Upper lobe of right lung (tissue), 1 donor: ENCODE measurements at places on chromosomes 16 and 17.

GRCh38 chr16:58638148-58639036 lies 8.8 kb upstream of the CNOT1 start:
- no peak for DNase-seq

DNA sequence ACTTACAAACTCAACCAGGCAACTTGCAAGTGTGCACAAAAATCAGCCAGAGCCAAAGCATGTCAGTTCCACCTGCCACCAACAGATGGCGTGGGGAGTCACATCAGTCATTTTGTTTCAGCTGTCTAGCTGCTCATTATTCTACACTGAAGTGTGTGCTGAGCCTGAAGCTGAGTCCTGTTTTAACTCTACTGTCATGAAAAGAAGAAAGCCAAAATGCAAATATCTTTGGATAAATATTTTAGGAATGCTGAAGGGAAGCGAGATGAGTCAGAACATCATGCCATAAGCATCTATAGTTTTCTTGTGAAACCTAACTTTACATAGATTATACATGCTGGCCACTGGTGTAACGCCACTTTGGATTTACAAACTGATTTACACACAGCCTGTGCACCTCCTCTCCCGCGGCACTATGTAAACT lies 172.6 kb downstream of the CDK5R1 start:
- peak; percentile 70 for DNase-seq

DNA sequence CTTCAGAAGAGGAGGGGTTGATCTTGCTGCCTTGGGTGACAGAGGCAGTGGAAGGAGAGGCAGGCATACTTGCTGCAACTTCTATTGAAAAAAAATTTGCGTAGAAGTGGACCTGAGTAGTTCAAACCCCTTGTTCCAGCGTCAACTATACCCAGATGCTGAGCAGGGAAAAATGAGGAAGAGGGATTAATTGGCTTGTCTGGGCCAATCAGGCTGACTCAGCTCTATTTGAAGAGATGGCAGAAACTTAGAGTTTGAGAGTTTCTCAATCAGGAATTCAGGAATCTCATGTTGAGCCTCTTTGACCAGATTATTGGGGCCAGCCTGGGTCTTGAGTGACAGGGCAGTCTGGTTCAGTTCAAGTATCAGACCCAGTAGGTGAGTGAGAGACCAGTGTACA lies 17.6 kb downstream of the CASC3 start:
- no peak for DNase-seq

DNA sequence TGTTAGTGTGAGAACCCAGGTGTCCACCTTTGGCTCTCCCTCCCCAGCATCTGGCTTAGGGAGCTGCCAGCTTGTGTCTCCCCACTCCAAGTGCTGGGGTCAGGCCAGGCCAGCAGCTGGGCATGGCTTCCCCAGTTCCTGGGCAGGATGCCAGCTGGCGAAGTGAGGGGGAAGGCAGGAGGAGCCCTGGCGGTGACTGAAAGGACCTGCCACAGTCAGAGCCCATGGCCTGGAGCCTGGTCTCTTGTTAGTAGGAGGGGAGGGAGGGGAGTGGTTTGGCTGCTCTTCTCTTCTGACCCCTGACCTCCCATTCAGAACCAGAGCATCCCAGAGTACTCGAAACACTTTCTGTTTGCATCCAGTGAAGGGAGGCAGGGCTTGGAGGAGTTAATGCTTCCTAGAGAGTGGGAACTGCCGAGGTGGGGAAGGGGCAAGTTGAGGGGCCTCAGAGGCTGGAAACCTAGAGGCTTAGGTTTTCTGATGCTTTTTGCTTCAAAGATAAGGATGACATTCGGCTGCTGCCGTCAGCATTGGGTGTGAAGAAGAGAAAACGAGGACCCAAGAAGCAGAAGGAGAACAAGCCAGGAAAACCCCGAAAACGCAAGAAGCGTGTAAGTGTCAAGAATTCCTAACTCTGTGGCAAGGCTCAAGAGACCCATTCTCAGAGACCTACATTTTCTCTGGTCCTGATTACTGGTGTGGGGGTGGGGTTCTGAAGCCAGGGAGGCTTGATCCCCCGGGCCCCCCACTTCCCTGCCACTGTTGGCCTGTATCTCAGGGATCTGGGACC lies 772 bp downstream of the CHD3 start:
- DNase-seq, result peak; percentile 99

GRCh38 chr17:40864661-40865390 lies 2.2 kb downstream of the KRT12 start:
- no peak for DNase-seq

- peak; percentile 23 for DNase-seq
These were observed 27.0 kb upstream of the MPRIP start for GRCh38 chr17:17015230-17015629.

GRCh38 chr17:20179041-20179440 lies 169.9 kb downstream of the SPECC1 start:
- no peak for DNase-seq

DNA sequence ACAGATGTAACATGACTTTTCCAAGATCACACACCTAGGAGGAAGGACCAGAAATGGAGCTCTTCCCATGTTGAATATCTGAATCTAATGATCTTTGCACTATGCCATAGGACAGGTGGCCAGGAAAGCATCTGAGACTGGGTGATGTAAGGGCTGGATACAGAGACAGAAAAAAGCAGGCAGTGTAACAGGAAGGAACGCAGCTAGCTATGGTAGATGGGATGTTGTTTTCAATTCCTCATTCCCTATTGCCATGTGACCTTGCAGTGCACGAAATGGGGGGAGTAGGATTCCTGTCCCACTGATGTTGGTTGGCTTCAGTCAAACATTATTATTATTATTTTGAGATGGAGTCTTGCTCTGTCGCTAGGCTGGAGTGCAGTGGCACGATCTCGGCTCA lies 3.7 kb upstream of the NPIPB15 start:
- no peak for DNase-seq

DNA sequence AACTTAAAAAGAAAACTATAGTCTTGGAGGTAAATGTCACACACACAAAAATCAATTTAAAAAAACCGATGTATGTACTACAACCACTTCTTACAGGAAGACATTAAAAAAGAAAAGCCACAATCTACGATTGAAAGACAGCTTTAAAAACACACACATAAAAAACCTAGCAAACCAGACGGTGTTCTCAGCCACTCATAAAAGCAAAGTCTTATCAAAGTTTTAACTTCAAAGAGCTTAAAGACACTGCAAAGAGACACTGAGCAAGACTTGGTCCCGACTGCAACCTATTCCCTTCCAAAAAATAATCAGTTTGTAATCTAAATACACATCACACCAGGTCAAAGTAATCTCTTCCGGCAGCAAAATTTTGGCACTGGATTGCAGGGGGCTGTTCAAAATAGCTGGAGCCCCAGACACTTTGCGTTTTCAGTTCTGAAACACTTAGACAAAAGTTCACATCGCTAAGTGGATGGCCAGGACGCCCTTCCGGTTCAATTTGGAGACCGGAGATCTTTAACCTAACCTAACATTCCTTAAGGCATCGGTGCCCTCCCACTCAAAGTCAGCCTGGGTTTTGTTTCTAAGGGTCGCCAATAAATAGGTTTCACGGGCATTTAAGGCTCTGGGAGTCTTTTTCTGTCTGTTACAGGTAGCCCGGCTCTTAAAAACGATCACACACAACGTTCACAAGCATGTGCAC lies 2.6 kb downstream of the ZCCHC14 start:
- DNase-seq, result peak; percentile 32

GRCh38 chr16:13118091-13118490 lies 216.7 kb downstream of the SHISA9 start:
- no peak for DNase-seq

GRCh38 chr17:73697872-73698271 lies 53.6 kb upstream of the SDK2 start:
- no peak for DNase-seq

DNA sequence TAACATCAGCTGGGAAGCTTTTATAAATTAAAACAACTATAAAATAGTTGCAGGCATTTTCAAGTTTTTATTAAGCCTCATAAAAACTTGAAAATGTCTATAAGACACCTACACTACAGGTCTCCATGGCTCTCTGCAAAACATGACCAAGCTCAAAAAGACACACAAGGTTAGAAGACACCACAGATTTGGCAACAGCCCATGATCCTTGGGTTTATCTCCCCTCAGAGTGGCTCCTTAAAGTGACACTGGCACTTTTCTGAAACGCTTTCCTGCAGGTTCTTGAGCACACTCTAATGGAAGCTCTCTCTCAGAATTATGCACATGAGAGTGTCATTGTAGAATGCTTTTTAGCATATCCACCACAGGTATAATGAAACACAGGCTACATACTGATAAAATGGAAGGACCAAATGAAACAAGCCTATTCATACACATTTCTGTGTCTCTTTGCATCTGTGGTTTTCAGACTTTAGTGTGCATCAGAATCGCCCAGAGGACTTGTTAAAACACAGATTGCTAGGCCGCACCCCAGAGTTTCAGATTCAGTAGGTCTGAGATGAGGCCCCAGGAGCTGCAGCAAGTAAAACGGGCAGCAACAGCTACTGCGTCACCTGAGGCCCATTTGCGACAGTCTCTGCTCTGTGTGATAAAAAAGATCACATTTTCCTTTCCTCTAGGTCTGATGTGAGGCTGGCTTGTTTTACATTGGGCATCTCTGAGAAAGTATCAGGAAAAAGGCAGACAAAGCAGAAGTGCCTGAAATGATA lies 75.0 kb upstream of the WSB1 start:
- DNase-seq, result no peak

- DNase-seq, result no peak
These were observed 232.1 kb downstream of the STX8 start for GRCh38 chr17:9343516-9343915.
